ENCODE measurements at places on chromosomes 12 and 14.

DNA sequence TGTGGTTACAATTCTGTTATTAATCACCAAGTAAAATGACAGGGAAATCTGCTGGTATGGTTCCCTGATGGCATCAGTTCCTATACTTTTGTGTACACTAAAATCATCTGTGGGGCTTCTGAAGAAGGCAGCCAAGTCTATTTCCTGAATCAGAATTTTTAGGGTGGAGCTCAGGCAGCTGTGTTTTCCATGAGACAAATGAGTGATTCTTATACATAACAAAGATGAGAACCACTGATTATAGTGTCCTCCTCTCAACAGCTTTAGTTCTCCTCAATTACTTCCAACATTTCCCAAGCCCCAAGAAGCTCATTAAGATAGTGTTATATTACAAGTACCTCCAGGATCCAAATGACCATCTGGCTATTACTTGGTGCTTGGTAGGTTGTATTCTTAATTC is 64.5 kb upstream of the USP44 start:
- no peak for DNase-seq

GRCh38 chr14:68232300-68233055 is 412.9 kb downstream of the RAD51B start:
- DNase-seq, result no peak

- no peak for DNase-seq
These were observed 786.8 kb downstream of the DIO2 start for GRCh38 chr14:79424462-79424861.

- DNase-seq, result no peak
These were observed 361.7 kb downstream of the SNAPC1 start for GRCh38 chr14:62123961-62124360.

GRCh38 chr14:88798156-88798555 is 5.4 kb upstream of the EML5 start:
- DNase-seq, result no peak

DNA sequence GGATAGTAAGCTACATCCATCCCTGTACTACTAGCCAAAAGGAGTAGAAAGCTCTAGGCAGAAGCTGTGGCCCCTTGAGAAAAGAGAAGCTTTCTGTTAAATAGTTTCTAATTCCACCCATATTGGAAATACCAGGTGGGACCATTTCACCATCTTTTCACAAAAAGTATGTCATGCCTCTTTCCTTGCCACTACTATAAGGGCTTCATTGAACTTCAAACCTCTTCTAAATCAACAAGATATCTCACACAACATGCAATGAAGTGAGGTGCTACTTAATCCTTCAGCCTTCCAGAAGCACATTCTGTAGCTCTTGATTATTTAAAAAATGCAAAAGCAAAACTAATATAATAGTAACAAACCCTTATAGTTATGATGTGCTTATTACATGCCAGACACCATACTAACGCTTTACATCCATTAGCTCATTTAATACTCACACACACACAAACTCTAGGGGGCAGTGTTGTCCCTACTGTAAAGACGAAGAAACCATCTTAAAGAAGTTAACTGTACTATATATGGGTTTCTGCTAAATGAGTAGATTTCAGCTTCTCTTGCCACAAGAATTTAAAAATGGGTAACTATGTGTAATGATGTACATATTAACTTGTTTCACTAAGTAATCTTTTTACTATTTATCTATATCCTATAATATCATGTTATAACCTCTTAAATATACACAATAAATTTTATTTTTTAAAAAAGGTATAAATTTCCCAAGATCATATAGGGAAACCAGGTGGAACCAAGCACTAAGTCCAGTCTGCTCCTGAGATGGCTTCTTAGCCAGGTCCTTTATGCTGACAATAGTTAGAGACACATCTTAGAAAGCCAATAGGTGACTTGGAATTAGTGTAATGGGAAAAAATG is 124.4 kb downstream of the RPS29 start:
- DNase-seq, result peak; percentile 49

DNA sequence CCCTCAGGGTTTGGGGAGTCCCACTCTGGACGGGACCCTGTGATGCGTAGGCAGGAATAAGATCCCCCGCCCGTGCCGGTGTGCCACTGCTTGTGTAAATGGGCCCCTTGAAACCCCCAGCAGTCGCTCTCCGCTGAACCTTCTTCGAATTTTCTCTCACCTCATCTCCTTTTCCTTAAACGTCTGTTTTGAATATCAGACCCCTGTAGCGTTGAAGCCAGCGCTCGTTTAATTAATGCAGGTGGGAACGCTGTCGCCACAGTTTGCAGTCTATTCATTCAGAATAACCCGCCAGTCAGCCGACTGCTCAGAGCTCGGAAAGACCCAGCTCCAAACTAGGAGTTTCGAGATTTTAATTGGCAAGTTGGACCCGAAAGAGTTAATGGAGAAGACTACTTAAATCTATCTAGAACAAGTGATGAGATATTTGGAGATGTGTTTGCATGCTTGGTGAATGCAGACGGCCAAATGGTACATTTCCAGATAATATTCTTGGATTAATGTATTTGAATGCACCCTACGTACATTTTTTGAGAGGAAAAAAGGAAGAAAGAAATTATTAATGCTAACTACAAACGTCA is 739 bp upstream of the PPP2R5E start:
- no peak for DNase-seq

DNA sequence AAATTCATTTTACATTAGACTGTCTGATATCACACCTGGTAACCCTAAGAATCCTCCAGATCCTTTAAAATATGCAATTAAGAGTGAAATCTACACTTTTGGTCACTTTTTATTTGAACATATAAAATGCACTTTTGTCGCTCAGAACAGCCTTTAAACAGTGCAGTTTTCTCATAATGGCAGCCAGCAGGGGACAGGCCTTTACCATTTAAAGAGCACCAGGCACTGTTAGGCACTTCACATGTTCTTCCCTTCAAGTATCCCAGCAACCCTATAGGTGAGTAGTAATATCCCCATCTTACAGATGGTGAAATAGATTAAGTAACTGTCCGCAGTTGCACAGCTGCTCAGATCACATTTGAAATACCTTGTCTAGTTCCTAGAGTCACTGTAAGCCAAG is 11.3 kb upstream of the SAMD4A start:
- DNase-seq, result no peak

- DNase-seq, result no peak
These were observed 3.5 kb upstream of the RHOJ start for GRCh38 chr14:63200767-63201166.

DNA sequence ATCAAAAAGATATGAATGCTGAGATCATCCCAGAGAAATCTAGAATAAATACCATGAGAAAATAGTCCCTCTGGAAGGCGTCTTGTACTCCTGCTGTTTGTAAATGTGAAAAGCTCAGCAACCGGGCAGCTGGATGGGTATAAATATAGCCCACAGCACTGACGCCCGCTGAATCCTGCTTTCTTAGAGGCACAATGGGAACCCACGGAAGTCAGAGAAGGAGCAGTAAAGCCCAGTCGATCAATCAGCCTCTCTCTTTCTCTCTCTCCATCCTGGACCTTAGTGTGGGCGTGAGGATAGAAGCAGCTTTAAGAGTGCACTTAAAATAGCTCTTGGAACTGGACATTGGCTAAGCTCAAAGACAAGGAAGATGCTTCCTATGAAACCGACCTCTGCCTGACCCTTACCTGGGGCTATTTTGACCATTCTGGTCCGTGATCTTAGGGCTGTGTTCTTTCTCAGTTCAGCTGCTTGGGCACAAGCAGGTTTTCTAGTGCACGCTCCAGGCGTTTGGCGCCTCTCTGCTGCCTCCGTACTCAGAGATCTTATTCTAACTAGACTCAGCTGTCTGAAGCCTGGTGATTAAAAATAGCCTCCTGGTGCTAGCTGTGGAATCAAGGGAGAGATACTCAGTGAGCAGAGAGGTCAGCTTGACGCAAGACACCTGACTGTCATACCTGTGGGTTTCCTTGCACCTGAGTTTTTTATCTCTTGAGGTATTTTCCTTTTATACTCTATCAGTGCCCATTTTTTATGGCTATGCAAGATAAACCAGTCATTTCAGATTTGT is 144.6 kb downstream of the ETV6 start:
- DNase-seq, result no peak

DNA sequence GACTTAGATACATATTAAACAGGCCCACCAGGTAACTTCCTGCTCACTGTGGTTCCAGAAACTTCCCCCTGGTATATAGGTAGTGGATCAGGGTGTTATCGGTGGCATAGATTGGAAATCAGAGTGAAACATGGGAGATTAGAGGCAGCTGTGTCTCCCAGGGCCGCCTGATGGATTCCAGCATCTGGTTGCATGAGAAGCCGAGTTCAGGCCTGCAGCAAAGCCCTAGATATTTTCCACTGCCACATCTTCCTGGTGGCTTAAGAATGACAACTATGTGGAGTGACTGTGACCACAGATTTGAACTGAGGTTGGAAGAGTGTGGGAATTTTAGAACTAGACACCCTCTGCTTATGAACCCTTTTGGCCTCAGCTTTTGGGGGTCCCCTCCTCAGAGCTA is 184.8 kb upstream of the NTF3 start:
- DNase-seq, result no peak

DNA sequence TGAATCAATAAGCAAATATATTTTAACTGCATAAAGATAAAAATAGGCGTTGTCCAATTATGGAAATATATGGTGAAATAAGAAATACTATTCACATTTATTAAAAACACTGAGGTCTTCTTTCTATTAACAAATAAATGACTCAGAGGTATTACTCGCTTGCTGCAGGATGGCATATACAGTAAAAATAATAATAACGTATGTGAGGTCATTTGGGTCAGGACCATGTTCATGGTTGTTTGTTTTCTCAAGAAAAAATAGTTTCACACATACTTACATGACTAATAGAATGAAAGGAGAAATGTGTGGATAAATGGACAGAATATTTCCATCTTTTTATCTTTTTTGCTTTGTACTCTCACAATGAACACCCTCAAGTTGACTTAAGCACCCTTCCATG is 46.5 kb upstream of the RTL1 start:
- DNase-seq, result no peak

DNA sequence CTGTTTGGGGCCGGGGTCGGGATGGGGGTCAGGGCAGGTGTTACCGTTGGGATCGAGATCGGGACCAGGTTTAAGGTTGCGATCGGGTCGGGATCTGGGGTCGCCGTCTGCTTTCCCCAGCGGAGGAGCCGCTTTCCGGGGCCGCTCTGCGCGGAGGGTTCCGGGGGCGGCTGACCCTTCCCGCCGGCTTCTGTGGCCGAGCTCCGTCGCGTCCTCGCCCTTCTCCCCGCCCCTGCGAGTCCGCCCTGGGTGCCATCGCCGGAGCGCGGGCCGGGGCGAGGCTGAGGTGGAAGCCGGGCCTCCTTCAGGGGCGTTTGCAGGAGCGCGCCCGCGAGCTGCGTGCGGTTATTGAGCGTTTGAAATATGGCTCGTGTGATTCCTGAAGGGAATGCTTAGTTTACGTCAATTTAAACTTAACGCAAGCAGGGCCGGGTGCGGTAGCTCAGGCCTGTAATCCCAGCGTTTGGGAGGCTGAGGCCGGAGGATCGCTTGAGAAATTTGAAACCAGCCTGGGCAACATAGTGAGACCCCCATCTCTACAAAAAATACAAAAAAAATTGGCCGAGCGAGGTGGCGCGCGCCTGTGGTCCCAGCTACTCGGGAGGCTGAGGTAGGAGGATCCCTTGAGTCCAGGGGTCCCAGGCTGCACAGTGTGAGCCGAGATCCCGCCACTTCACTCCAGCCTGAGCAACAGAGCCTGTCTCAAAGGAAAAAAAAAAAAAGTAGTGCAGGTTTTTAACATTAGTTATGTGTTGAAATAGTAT is 620 bp downstream of the PGAM5 start:
- no peak for DNase-seq

- no peak for DNase-seq
These were observed 106.2 kb downstream of the NUAK1 start for GRCh38 chr12:106032623-106032925.

- no peak for DNase-seq
These were observed 18.5 kb downstream of the SFSWAP start for GRCh38 chr12:131729254-131729955.

- DNase-seq, result no peak
These were observed 11.6 kb downstream of the SMIM41 start for GRCh38 chr12:52091061-52091460.

DNA sequence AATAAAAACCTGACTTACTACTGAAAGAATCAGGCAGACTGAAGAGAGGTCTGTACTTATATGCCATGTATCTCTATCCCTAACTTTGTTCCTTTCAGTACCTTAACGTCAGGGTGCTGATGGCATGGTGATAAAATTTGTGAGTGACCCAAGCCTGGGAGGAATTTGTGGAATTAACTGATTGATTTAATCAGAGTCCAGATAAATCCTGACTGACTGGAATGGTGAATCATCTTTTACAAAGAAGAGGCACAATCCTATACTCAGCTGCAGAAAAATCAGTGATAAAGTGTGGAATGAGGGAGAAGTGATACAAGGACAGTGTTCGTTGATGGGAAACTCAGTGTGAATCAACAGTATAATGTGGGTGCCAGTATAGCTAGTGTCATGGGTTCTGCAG is 3.7 kb downstream of the TDG start:
- no peak for DNase-seq

DNA sequence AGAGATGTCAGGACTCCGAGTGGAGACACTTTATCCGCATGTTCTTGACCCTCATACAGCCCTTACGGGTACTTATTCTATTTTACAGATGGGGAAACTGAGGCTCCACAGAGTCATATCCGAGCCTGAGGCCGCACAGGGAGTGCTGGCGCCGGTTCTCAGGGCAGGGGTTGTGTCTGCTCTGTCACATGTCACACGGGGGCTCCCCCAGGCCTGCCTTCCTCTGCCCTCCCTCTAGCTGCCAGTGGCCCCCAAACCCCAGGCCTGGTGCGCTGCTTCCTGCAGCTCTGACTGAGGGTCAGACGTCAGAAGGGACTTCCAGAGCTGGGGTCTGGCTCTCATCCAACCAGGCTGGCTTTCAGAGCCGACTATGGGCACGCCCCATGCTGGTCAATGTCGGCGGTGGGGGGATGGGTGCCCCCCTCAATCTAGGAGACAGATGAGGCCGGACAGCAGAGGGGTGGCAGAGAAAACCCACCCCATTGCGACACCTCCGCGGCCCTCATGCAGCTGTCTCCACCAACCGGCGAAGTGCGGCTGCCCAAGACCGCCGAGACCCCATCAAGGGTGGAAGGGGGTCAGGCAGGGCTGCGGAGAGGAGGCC is 811 bp upstream of the INF2 start:
- DNase-seq, result no peak

DNA sequence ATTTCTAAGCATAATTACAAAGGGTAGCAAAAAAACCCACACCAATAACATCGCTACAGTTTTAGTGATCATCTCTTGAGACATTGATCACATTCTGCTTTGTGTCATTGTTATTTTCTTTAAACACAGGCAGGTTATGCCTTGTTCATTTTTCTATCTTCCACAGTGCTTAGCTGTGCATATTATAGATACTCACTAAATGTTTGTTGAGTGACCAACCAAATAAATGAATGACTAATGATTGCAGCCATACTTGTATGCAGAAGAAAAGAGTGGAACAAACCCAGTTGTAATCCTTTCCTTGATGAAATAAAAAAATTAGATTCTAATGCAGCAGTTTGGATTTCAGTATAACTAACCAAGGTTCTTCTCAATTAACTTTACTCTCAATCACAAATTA is 81.0 kb upstream of the RASSF8 start:
- DNase-seq, result no peak

Data from stimulated activated CD4-positive, alpha-beta T cell treated with anti-CD3 and anti-CD28 coated beads, Interleukin-2, amount 100 ng/mL, for 4 hours (primary cell).